Stimulated activated CD8-positive, alpha-beta memory T cell treated with anti-CD3 and anti-CD28 coated beads, Interleukin-15, amount 100 ng/mL, for 1 hour (primary cell): ENCODE measurements at places on chromosomes 6 and 20.

DNA sequence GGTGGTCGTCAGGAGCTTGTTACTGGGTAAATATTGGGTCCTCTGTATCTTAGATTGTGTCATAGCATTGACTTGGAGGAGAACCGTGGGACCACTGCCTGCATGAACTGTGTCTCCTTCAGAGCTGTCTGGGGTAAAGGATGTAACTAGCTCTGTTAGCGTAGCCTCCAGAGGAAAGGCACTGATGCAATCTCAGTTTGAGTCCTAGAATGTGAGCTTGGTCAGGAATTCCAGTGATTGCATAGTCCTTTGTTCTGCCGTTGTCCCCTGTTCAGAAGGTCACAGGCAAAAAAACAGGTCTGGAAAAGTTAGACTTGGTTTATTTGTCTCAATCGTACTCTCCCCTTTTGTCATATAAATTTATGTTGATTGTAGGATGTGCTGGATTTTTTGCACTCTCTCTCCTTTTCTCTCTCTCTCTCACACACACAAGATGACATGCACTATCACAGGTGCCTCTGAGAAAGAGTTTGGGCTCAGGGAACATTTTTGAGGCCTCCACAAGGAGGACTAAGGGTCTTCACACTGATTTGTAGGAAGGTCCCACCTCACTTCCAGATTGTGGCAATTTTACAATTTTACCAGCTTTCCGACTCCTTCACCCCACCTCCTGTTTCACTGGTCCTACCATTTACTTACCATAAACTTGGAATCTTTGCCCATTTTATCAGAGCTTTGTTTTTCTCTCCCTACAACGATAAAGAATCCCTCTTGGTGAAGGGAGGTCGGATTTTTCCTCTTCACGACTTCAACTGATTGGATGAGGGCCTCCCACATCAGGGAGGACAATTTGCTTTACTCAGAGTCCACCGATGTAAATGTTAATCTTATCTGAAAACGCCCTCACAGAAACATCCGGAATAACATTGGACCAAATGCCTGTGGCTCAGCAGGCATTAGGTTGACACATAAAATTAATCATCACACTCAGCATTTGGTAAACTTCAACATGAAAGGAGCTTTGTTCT lies 7.0 kb upstream of the DACT2 start:
- no peak for DNase-seq

DNA sequence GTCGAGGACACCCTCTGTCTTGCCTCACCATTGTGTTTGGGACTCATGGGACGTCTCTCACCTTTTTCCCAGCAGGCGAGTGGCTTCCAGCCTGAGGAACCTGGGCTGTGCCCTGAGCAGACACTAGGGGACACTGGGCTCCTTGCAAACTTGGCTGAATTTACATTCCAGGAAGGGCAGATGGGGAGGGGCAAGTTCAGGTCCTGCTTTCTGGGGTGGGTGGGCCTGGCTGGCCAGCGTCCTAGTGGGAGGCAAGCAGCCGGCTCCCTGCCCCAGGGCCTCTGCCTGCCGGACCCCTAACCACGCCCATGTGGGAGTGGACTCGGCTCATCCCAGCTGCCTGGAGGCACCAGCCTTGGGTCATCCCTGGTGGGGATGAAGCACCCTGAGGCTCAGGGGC lies 48.2 kb upstream of the MLN start:
- DNase-seq = no peak

DNA sequence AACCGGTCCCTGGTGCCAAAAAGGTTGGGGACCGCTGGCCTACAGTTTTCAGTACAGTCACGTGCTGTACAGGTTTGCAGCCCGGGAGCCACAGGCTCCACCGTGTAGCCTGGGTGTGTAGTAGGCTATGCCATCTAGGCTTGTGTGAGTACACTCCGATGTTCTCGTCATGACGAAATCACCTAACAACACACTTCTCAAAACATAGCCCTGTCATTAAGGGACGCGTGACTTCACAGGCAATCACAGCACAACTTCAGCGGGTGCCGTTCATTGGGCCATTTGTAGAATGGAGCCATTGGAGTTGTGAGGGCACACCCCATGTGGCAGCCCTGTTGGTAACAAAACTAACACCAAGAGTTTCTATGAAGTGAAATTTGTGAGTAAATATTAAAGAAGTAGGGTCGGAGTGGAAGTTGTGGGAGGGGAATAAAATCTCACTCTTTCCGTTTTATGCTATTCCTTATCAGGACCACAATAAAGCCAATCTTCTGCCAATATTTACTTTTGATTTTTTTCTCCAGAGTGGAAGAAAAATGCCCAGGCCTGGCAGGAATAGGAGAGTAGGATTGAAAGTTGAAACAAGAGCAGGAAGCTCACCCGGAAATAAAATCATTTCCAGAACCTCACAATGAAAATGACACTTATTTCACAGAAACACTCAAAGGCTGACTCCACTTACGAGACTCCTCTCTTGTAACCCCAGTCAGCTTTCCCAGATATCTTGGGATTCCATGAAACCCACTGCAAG lies 63.7 kb upstream of the PTPN1 start:
- no peak for DNase-seq

- DNase-seq = no peak
These were observed 3.9 kb downstream of the TXLNB start for GRCh38 chr6:139287868-139288267.

DNA sequence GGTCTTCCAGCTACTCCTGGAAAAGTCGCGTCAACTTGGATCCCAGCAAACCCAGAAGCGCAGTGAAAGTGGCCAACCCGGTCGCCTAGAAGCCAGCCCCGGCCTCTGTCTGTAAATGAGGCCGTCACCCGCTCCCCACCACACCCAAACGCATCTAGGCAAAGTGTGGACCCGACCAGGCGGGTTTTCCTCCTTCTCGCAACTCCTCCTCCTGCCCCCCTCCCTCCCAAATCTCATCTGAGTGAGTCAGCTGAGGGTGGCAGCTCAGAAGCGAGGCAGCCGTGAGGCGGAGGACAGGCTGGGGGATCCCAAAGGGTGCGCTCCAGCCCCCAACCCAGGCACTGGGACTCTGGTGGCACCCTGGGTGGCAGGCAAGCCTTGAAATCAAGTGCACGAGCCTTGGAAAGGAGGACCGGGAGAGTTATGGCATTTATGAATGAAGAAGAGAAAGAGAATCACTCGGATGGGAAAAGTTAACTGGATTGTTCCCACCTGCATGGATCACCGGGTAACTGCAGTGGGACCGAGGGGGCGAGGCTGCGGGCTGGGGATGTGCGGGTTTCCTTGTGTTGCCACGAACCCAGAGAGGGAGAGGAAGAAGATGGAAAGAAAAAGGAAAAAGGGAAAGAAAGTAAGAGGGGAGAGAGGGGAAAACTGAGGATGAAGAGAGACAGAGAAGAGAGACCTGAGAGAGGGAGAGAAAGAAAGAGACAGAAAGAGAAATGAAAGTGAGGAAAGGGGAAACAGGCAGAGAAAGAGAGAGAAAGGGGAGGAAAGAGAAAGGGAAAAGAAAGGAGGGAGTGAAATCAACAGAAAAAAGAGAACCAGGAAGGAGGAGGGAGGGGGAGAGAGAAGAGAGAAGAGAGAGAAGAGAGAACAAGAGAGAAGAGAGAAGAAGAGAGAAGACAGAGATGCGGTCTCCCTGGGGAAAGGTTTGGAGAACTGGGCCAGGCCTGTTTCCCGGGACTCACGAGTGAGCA lies at the start of gene APCDD1L:
Gene APCDD1L, minus strand, starts transcription at position 167 of the 980 bp plus-strand sequence. CDS start 692 bp downstream, outside the sequence.
- DNase-seq = no peak

GRCh38 chr20:61723529-61724257 lies 342.0 kb downstream of the TAF4 start:
- no peak for DNase-seq

DNA sequence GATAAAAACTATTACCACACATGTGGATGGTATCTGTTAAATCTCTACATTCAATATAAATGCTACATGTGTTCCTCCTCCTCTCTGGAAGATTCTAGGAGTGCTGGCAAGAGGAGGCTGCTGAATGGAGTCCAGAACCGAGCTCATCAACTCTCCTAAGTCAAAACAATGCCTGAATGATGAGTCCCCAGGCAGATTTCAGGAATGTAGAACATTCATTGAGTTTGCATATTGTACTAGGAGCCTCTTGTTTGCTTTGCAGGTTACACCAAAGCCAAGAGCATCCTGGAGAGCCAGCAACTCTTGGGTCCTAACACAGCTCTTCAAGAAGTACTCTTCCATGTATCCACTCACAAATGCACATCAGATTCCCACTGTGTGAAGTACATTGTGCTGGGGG lies 117.6 kb upstream of the UST start:
- DNase-seq = no peak

GRCh38 chr6:82841309-82841708 lies 224.3 kb downstream of the UBE3D start:
- no peak for DNase-seq

DNA sequence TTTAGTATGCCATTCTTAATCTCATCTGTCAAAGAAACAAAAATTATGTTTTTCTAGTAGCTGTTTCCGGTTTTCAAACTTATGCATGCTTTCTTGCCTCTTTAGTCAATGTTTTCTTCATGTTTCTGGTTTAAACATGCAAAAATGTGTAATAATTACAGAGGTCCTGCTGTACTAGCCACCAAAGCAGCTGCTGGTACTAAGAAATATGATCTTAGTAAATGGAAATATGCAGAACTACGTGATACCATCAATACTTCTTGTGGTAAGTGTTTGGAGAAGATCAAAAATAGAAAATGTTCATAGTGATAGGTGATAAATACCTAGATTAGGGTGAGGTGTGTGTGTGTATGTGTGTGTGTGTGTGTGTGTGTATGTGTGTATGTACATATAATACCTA lies 158.4 kb downstream of the MYO6 start:
- DNase-seq = no peak

DNA sequence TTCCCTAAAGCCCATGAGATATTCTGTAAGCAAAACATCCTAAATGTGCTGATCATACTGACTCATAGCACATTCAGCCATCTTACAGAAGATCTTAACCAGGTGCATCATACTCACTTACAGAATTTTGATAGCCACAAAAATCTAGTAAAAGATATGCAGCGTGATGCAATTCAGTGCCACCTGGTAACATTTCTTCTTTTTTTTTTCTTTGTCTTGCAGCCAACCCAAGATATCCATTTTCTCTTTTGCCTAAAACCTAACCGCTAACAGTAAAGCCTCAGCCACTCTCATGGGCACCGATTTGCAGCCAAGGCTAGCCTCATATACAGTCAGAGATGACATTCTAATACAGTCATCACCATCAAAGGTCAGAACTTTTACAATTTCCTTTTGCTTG lies 293.3 kb downstream of the HACE1 start:
- DNase-seq = no peak

DNA sequence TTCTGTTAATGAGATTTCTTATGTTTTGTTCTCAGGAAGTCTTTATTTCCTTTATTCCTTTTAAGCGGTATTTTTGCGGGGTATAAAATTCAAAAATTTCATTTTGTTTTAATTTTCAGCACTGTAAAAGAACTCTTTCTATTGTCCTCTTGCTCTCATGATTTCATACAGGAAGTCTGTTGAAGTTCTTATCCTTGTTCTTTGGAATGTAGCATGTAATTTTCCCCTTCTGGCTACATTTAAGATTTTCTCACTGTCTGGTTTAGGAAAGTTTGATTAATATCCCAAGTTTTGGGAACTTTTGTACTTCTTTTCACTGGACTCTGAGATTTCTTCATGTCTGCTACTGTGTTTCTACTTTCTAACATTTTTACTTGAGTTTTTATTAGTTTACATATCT lies 581.4 kb upstream of the GJE1 start:
- no peak for DNase-seq

- no peak for DNase-seq
These were observed 626.0 kb downstream of the RNF144B start for GRCh38 chr6:19013026-19013705.

DNA sequence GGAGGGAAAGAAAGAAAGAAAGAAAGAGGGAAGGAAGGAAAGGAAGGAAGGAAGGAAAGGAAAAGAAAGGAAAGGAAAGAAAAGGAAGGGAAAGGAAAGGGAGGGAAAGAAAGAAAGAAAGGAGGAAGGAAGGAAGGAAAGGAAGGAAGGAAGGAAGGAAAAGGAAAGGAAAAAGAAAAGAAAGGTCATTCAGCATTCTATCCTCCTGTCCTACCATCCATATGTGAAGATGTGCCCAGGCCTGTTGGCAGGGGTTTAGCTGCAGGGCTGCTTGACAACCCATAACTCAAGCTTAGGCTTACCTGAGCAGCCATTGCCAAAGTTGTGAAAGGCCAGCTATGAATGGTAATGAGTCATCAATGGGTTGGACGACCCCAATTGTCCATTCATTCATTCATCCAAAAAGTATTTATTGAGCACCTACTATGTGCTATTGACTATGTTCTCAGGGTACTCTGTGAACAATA lies 49.9 kb upstream of the OCSTAMP start:
- no peak for DNase-seq

DNA sequence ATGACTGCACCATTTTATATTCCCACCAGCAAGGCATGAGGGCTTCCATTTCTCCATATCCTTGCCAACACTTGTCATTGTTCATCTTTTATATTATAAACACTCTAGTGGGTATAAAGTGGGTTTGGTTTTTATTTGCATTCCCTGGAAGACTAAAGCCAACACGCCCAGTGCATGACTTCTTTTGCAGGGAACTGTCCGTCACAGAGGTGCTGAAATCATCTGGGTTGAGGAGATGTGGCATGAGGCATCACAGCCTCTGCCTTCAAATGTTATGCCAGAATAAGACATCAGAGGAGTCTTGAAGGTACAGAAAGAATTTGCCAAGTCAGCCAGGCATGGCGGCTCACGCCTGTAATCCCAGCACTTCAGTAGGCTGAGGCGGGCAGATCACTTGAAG lies 29.9 kb upstream of the FAM210B start:
- DNase-seq = no peak

GRCh38 chr20:56628015-56628872 lies 862 bp upstream of the TFAP2C start:
- no peak for DNase-seq

DNA sequence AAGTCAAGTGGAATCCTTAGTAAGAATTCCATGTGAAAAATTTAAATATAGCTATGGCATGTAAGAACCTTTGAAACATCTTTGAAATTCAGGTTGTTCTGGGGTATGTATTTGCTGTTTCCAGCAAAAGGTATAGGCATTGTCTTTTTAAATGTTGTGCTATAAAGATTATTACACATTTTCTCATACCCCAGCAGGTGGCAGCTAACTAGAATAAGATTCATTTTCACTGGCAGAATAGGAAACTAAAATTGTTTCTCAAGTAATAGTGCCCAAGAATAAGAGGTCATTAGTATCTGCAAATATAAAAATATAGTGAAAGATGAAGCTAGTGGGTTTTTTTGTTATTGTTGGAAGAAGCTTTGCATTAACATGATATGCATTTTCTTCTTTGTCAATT lies 1.8 kb downstream of the GRIK2 start:
- DNase-seq = no peak

DNA sequence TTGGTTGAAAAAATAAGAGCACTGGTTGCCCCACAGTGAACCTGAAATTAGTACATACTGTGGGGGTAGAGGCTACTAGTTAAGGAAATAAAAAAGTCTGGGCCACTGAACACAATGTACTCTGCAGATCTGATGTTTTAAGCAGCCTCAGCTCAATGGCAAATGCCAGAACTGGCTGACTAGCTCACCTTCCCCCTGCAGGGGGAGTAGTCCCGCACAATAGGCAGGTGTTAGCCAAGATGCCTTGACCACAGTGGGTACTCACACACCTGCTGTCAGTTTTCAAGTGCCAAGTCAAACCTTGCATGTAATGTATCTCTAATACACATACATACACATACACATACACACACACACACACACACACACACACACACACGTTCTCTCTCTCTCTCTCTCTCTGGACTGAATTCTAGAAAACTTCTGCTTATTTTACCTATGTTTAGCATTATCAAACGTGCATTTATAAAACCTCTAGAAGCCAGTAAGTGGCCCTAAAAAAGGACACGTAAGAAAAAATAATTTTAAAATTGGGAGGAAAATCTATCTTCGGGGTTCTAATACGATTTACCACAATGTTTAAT lies 36.1 kb downstream of the GMDS start:
- no peak for DNase-seq

- DNase-seq = no peak
These were observed 1.1 kb downstream of the GNL1 start for GRCh38 chr6:30554962-30555815.
